Activated T-cell treated with anti-CD3 and anti-CD28 coated beads for 48 hours (primary cell): ENCODE measurements at places on chromosomes 11 and 22.

DNA sequence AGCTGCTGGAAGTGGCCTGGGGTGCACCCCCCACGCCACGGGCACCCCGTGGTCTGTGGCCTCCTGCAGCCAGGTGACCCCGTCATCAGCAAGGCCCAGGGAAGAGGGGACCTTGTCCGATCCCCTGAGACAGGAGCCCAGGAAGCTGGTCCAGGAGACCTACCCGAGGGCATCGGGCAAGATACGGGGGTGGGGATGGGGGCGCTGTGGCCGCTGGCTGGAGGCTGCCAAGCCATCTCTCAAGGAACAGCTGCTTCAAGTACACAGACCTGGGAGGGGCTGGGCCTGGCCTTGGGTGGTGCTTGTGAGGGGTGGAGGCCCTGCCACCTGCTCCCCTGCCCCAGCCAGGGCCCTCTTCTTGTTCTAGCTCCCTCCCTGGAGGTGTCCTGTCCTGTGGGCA, 1272.1 kb downstream of the BRD1 start:
- no peak for DNase-seq

- no peak for DNase-seq
Observed at GRCh38 chr11:102312667-102313066, 4.6 kb upstream of the BIRC3 start.

GRCh38 chr11:72411623-72412419, 22.5 kb downstream of the CLPB start:
- no peak for DNase-seq

DNA sequence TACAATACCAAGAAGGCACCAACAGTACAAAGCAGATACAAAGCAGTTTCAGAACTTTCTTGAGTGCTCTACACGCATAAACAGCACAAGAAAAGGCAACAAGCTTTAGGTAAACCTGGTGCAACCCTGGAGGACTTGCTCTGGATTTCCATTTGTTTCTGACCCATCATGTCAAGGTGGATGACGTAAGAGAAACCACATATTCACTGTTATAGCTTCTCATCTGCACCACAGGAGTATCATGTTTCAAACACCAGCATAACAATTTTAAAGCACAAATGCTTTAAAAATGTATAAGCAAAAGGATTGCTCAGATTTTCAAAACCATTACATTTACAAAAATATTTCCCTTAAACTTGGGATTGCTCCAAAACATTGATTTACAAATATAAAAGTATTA, 25.0 kb upstream of the YPEL1 start:
- DNase-seq = no peak

DNA sequence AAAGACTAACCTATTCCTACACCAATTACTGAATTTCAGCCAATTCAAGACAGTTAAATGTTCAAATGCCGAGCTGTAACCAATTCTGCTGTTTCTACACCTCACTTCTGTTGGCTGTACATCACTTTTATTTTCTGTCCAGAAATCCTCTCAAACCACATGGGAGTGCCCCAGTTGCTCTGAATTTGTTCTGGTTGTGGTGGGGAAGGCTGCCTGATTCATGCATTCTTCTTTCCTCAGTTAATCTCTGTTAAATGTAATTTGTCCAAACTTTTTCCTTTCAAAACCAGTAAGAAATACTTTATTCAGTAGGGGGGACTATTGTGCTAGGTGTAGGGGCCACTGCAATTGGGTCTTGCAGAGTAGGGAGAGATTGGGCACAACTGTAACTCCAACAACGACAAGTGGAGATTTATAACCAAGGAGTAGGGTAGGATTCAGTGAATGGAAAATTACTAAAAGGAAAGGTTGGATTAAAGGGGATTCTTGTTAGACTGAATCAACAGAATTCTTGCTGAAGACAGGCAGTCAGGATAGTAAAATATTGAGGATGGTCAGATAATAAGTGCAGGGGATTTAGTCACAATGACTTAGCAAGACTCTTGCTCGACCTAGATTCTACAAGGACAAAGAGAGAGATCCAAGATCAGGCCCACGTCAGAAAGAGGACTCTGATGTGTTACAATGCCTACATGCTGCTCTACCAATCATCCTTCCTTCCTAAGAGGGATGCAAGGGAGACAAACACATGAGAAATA, 593.5 kb upstream of the FAT3 start:
- DNase-seq = no peak

- no peak for DNase-seq
Observed at GRCh38 chr22:39820256-39820655, 73.3 kb downstream of the ENTHD1 start.

DNA sequence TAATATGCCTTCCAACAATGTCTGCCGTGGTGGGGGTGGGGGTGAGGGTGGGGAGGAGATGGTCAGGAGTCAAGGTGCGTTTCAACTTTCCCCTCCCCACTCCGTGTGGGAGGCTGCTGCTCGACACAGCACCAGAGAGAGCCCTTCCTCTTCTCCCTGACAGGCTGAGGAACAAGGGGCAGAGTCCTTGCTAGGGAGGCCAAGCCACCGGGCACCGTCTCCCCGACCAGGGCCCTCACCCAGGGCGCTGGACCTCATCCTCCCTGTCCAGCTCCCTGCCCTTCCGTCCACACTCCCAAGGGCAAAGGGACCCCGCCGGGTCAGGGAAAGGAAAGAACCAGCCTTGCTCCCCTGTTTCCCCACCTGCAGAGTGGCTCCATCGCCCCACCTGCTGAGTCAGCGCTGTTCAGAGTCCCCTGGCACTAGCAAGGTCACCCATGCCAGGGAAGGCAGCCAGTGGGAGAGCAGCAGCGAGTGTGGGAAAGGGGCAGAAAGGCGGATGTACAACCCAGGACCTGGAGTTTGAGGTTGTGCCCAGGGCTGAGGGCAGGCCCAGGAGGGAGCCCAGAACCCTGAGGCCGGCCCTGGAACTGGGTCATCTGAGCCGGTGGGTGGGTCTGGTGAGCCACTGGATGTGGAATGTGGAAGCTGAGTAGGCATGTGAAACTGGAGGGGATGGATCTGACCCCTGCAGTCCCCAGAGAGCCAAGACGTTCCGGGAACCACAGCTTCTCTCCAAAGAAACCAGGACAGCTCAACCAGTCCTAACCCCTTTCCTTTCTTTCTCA, 47.2 kb downstream of the BUD13 start:
- no peak for DNase-seq

DNA sequence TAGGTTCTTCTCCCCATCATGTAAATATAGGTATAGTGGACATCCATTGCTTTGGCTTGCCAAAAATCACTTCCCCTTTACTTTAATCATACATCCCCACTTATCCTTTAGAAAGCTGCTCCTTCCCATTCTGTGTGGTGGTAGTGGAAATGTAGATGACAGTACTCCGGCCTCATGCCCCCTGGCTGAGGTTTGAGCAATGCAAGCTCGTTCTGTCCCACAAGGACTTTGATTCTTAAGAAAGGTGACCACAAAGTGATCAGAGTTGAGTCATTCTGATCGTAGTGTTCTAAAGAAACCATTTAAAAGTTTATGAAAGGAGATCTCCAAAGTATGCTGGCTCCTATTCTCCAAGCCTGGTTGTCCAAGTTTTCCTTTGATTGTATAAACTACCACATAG, 10.9 kb downstream of the TUG1 start:
- DNase-seq = no peak

DNA sequence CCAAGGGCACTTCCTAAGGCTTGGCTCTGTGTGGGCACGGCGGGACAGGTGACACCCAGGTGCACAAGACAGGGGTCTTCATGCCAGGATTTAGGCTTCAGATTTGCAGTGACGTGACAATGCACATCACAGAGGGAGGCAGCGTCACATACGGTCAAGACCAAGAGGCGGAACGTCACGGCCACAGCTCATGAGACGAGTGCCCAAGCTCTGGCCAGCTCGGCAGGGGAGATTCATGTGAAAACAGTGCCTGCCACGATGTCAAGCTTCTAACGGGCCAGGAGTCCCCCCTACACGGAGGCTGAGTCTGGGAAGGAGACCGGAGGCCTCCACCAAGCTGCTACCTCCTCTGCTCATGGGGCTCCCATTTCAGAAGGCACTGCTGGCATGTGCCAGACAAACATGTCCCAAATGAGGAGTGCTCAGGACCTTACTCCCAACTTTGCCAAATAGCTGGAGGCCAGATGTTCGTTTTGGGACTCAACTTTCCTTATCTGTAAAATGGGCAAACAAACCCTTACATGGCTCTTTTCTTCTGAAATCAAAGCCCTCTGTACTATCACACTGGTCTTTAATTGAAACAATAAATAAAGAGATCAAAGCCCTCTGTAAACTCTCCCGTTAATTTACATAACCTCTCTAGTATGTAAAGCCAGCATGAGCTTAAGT, 16.6 kb downstream of the VPS37C start:
- no peak for DNase-seq

- DNase-seq = no peak
Observed at GRCh38 chr11:47913529-47914244, 65.5 kb upstream of the NUP160 start.

DNA sequence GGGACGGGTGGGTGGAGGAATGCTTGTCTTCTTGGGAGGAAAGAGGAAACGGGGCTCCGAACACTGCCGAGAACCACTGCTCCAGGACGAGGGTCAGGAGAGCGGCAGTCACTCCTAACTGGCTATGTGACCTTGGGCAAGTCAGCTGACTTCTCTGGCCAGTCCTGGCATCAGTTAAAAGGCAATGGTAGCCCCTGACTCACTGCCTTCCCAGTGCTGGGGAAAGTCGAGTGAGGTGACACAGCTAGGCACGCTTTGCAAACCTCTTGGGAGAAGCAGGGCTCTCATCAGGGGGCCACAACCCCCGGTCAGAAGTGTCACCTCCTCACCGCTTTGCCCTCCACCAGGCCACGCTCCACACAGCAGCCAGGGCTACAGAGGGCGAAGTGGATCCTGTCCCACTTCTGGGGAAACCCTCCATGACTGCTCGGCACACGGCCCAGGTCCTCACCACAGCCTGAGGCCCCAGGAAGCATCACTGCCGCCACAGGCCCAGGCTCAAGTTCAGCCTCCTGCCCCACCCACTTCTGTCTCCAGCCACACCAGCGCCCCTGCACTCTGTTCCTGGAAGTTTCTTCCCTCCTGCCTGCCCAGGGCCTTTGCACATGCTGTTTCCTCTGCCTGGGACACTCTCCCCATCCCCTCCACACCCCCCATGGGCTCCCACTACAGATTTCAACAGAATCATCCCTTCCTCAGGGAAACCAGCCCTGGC, 16.3 kb downstream of the IL2RB start:
- DNase-seq = no peak
